T-helper 1 cell treated with Interleukin-12 subunit alpha and Interleukin-12 subunit beta and Interleukin-4 antibody, amounts not matched to agents 30 ng/mL and 1 ng/mL, for 36 hours (primary cell): ENCODE measurements at places on chromosomes 16 and 17. TPM values are rescaled to one million over a fixed set of nuclear protein-coding genes. Genes with fewer than 3 reads are reported as not detected.

COL1A1 gene
- total RNA-seq: 0.17 and 0.47 TPM in 2 replicates

ZFP3 gene
- 4.3 and 4.5 TPM in 2 replicates for total RNA-seq

GRAPL gene
- 22.9 and 23.2 TPM in 2 replicates for total RNA-seq

ZG16 gene
- total RNA-seq: not detected in 2 replicates

ADGRG3 gene
- total RNA-seq: not detected in 2 replicates

B4GALNT2 gene
- 0.05 and 0.07 TPM in 2 replicates for total RNA-seq

NCBP3 gene
- total RNA-seq: 45.7 and 49.4 TPM in 2 replicates

COG8 gene
- total RNA-seq: 35.0 and 35.8 TPM in 2 replicates

PRSS36 gene
- 1.1 and 2.1 TPM in 2 replicates for total RNA-seq

CDRT15L2 gene
- not detected in 2 replicates for total RNA-seq

NOL3 gene
- 49.5 and 53.5 TPM in 2 replicates for total RNA-seq

AANAT gene
- not detected in 2 replicates for total RNA-seq

TP53TG3D gene
- not detected in 2 replicates for total RNA-seq

HOXB7 gene
- total RNA-seq: 0.66 and 1.1 TPM in 2 replicates

TPSG1 gene
- total RNA-seq: not detected in 2 replicates

C17orf107 gene
- 0.95 and 1.3 TPM in 2 replicates for total RNA-seq

TNFRSF17 gene
- total RNA-seq: not detected in 2 replicates

RNF166 gene
- total RNA-seq: 132 and 139 TPM in 2 replicates

GDPD1 gene
- total RNA-seq: 2.1 and 2.5 TPM in 2 replicates

GPT2 gene
- total RNA-seq: 7.0 and 8.3 TPM in 2 replicates

SEPTIN12 gene
- not detected in 2 replicates for total RNA-seq

RAD51D gene
- 30.2 and 31.1 TPM in 2 replicates for total RNA-seq

AMDHD2 gene
- 54.0 and 63.5 TPM in 2 replicates for total RNA-seq

ATP1B2 gene
- total RNA-seq: 0.22 and 0.37 TPM in 2 replicates

SHCBP1 gene
- 38.4 and 40.1 TPM in 2 replicates for total RNA-seq

C17orf113 gene
- 0.10 TPM in 2 replicates for total RNA-seq

TNFRSF13B gene
- total RNA-seq: not detected in 2 replicates
